Progenitor cell of endocrine pancreas (in vitro differentiated cells): ENCODE measurements at places on chromosomes 3 and 15.

- no peak for DNase-seq
These were observed 262.3 kb downstream of the SHQ1 start for GRCh38 chr3:72585966-72586365.

DNA sequence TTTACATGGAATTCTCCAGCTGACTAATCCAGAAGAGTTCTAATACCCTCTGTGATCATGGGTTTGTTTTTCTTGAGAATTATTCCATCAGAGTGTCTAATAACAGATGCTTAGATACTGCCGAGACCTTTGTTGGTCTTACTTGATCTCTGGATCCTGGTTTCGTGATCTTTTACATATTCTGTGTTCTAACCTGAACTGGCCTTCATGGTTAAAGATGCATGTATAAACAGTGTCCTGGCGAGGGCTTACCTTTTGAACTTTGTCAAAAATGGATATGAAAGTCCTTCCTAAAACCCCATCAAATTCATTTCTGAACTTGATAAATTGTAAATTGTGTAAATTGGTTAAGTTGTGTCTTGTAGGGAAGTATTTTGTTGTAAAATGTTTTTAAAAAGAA, 24.8 kb downstream of the UBE2Q2 start:
- no peak for DNase-seq

GRCh38 chr3:167116120-167116922, 263.8 kb downstream of the ZBBX start:
- no peak for DNase-seq

GRCh38 chr15:29838352-29839010, 16.2 kb upstream of the TJP1 start:
- DNase-seq = no peak

DNA sequence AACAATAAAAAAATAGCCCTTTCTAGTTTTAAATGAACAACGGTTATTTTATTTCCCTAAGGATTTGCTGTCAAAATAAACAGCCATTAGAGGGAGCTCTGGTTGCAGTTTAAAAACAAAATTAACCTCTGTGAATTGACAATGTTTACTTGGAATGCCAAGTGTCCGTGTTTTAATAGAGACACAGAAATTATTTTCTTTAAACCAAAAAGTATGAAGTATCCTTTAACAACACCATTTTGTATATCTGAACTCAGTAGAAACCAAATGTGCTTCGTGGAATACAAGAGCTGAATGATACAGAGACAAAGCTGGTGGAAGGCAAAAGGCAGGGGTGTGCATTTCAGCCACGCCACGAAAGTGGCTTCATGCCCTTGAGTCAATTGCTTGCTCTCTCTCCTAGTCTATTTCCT, 74.4 kb downstream of the MOBP start:
- DNase-seq = no peak

- no peak for DNase-seq
These were observed 238.4 kb upstream of the RGMA start for GRCh38 chr15:93327364-93327763.

DNA sequence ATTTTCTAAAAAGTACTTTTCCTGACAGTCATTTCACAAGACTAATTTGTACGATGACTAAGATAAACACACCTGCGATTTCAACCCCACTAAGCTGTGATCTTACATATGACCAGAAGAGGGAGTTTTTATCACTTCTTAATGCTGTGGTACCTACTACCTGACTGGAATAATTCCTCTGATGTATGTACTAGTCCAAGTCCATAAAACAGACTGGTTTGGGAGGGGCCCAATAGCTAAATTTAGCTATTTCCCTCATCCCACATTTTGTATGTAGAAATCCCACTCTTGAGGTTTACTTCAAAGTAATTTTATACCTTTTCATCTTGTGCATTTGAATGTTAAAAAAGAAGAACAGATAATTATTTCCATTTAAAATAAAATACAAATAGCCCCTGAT, 49.7 kb upstream of the SCAANT1 start:
- DNase-seq = no peak

DNA sequence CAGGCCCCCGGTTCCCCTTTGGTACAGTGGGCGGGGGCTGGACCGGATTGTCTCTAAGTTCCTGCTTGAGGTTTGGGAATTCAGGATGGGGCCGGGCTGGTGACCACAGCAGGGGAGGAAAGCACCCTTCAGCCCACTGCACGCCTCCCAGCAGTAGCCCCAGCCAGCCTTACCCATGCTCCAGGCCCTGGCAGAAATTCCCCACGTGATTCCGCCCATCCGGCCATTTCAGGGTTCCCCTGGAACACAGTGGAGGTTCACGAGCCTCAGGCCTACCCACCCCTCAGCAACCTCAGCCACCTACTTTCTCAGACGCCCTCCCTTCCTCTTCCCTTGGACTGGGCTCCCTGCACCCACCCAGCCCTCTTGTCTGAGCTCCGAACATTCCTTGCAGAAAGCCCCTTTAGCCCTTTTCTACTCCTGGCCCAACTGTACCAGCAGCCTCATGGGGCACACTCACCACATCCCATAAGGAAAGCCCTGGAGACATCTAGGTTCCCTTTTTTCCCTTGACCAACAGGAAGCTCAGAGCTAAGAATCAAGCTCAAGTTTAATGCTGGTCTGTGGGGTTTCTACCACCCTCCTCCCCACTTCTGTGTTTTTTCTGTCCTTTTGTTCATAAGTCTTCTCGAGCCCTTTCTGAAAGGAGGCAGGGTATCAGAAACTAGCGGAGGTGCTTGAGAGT, 11.5 kb downstream of the ALS2CL start:
- no peak for DNase-seq

DNA sequence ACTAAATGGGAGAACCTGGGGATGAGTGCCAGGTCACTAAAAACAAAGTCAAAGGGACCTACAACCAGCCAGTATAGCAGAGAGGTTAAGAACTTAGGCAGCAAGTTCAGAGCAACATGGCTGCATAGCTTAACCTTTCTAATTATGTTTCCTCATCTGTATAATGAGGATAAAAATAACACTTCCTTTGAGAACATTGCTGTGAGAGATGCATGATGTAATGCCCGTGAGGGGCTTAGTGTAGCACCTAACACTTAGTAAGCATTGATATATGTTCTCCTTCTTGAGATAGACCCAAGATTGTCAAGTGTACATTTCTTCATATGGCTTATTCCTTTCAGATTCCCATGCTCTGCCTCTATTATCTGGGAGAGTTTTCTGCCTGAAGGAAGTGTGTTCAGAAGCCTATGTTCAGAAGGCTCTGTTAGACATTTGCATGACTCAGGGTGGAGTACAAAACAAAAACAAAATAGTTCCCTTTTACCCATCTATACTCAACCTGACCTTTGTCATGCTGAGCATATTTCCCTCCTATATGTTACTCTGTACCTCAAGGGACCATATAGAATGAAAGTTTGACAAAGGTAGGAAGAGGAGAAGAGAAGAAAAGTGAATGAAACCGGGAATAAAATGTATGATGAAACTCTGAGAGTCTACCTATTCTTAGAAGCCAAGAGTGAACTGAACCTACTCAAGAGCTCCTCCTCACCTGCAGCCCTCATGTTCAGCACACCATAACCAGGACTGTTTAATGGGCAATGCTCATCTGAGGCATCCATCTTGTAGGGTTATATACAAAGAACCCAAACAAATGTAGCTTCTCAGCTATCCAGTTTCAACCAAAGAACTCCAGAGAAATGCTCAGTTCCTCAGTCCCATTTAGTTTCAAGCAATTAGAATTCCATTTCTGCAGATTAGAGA, 70.7 kb upstream of the KCNMB2 start:
- no peak for DNase-seq

- peak; percentile 34 for DNase-seq
These were observed 679 bp downstream of the IQGAP1 start for GRCh38 chr15:90388462-90389380.

- DNase-seq = no peak
These were observed 8.9 kb downstream of the PDE8A start for GRCh38 chr15:84990507-84990906.

- DNase-seq = no peak
These were observed 100.1 kb downstream of the TPRA1 start for GRCh38 chr3:127490271-127491023.

DNA sequence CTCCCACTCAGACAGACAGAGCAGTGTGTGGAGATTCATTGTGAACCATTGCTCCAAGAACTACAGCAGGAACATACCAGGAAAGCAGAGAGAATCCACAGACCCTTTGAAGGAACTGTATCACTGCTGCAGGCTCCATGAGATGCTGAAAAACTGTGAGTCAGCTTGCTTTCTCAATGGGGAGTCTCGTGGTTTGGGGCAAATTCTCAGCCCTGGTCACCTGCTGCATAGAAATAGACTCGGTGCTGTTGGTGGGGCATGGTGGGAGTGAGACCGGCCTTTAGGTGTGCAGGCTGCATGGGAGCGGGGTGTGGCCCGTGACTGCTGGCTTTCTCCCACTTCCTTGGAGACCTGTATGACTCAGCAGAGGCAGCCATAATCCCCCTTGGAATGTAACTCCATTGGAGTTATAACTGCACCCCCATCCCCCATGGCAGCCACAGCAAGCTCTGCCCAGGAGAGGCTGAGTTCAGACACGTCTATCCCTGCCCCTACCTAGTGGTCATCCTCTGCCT, 35.6 kb downstream of the ALCAM start:
- no peak for DNase-seq

- DNase-seq = no peak
These were observed 43.5 kb upstream of the GRIP2 start for GRCh38 chr3:14583548-14584091.

GRCh38 chr3:36166477-36166876, 213.8 kb upstream of the STAC start:
- no peak for DNase-seq

DNA sequence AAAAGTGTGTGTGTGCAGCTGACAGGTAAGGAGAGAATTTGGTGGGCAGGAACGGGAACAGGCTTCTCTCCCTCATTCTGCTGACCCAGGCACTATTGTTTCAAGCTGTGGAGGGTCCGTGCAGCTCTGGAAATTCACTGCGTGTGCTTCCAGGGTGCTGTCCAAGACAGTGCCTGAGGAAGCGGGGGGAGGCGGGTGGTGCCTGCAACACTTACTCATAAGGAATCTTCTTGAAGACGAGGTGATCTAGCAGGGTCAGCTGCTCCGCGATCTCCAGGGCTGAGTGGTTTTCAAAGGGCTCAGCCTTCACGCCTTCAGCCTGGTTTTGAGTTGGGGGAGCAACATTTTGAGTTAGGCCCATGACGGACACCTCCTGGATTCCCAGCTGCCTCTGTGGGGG, 46.6 kb upstream of the CTSH start:
- DNase-seq = no peak

DNA sequence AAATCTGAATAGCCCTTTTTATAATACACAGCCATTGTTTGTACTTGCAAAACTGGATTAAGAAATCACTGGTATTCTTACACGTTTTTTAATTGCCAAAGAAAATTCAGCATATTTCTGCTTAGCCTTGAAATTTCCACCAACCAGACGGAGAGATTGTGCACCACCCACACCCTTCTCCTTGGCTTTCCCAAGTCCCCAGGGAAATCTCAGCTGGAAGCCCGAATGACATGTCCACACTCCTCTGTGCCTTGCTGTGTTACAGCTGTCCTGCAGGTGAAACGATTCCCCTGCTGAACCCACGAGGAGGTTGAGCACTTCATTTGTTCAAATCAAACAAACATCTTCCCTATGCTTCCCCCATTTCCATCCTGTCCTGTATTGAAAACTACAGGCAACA, 49.6 kb upstream of the PPARG start:
- DNase-seq = no peak

- peak; percentile 25 for DNase-seq
These were observed 31.4 kb upstream of the PRTG start for GRCh38 chr15:55774113-55774970.

DNA sequence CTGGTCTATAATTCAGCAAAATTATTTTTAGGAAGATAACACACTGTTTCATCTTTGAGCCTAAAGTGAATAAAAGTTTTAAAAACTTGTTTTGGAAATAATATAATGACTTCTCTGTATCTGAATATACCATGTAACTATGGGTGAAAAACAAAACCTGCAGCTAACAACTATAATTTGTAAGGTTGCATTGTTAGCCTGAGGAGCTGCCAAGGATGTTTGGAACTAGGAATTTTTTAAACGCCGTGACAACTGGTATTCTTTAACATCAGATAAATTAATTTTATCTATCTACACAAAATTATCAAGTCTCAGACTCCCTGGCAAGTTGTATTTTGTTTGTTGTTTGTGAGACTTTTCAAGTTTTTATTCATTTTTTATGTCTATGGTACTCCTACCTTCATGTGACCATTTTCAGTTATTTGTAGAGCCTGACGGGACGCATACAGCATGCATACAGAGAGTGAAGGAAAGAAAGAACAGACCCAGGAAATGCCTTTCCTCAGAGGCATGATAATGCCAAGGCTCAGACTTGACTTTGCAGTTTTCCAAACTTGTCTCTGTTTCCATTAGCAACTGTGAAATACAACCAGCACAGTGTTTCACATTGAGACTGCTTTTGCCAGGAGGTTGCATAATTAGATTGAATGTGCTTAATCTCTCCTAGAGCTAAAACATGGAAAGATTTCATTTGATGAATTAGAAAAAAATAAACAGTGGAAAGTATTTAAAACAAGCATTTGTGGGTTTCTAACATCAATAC, 60.8 kb upstream of the ARHGEF26 start:
- no peak for DNase-seq
